ENCODE measurements at places on chromosomes 1 and 21.

GRCh38 chr21:29074783-29075182 is 1.3 kb upstream of the CCT8 start:
- DNase-seq: no peak

- DNase-seq: no peak
These were observed 683.2 kb upstream of the TPTE start for GRCh38 chr21:9837946-9838737.

GRCh38 chr21:42988236-42988965 is 14.0 kb downstream of the PKNOX1 start:
- DNase-seq: no peak

- no peak for DNase-seq
These were observed 6.8 kb upstream of the DPH2 start for GRCh38 chr1:43963006-43963405.

- no peak for DNase-seq
These were observed 40.6 kb upstream of the AJAP1 start for GRCh38 chr1:4613606-4614370.

DNA sequence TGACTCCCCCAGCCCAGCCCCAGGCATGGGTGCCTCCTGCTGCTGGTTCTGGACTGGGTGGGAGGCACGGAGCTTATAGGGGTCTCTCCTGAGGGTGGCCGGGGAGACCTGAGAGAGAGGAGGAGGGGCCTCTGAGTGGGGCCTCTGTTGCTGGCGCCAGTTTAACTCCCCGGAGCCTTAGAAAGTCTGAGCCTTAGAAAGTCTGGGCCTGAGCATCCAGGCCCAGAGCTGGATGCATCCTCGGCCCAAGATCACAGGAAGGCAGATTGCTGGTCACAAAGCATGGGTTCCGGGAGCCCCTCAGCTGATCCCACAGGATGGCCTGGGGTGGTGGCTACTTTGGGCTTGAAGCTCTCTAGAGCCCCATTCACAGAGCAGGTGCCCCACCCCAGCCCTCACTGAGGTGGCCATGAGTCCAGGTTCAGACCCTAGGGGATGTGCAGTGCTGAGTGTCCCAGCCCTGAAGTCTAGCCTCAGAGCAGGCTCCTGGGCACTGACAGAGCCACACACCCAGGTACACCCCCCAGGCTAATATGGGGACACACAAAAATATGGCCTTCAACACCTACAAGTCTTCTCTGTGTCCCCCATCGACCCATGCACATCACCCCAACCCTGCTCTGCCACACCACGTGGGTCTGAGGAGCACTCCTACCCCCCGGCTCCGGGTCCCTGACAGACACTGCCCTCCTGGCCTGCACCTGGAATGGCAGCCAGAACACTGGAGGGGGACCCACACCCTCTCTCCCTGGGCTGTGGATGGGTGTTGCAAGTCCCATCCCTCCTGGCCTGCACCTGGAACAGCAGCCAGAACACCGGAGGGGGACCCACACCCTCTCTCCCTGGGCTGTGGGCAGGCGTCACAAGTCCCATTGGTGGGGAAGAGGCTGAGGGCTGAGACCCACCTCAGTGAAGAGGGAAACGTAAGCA is 9.7 kb downstream of the PLA2G2F start:
- no peak for DNase-seq

DNA sequence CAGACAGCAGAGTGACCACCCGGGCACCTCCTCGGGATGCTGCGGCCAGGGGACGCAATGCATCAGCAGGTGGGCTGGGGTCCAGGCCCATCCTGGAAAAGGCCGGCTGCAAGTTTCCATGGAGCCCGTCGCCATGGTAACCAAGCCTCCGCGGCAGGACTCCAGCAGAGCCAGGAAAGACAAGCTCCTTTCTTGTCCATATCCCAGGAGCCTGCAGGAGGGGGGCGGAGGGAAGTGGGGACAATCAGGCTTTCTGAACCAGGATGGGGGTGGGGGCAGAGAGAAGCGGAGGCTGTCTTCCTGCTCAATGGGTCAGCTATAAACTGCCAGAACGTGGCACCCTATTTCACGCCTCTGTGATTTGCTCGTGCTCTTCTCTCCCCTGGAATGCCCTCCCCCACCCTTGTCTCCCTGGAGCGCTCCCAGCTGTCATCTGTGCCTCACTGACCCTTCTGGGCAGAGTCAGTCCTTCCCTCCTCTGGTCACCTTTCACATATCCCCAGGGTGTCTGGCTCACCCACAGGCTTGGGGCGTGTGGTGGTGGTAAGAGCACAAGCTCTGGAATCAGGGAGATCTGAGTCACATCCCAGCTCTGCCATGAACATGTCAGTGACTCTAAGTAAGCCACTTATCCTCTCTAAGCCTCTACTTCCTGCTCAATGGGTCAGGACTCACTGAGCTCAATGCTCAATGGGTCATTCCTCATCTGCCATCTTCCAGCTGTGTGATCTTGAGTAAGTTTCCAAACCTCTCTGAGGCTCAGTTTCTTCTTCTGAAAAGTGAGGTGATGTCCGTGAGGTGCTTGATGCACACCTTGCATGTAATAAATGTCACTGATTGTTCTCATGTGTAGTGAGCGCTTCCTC is 58.9 kb upstream of the LAPTM5 start:
- no peak for DNase-seq

- DNase-seq: no peak
These were observed 24.4 kb upstream of the PTPRF start for GRCh38 chr1:43506233-43506632.

DNA sequence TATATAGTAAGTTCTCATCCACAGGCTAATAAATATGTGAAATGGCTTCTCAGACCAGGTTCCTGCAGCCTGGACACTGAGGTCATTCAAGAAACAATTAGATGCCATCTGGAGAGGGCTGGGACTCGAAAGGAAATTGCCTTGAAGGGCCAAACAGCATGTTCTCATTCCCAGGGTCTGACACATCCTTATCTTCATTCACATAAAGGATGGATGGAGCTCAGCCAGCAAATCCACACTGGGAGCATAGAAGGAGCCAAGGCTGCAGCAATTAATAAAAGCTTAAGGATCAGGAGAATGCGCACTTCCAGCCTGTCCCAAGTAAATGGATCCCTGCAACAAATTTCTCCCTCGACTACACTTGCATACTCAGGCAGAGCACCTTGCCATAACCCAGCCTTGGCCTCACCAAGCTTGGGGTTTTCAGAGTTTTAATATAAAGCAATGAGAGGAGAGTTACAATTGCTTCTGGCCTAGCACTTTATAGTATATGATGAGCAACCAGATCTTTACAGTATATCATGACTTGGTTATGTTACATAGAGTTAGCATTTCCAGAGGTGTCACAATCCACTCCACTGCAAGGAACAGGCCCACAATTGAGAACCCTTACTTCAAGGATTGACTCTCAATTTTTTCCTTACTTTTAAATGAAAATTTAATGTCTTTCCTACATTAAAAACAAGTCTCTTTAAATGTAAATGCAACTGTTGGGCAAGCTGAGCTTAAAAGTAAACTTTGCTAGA is 55.9 kb downstream of the BCAR3 start:
- DNase-seq: no peak

GRCh38 chr1:176178316-176178715 is 28.8 kb downstream of the COP1 start:
- no peak for DNase-seq

GRCh38 chr1:93638981-93639380 is 42.7 kb downstream of the BCAR3 start:
- no peak for DNase-seq

GRCh38 chr1:220702733-220703270 is 12.6 kb downstream of the C1orf115 start:
- no peak for DNase-seq

DNA sequence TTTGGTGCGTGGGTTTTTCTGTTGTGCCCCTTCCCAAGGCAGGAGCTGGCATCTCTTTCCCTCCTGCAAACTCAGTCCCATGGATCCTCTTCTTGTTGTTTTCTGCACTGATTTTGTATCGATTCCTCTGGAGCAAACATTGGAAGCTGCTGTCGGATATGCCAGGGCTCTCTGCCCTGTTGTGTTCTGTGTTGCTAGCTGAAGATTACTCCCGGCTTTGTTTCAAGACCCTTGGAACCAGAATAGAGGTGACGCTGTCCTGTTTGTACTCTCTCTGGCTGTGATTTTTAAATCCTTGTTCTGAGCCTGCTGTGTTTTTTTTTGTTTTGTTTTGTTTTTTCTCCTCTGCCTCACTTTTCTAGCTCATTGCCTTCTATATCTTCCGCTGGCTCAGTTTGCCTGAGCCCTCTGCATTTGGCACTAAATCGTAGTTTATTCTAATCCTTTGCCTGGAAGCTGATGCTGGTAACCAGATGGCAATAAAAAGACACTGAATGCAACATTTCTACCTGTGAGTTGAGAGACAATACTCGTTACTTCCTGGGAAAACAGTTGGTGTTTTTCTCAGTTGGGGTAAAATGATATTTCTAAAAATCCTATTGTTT is 67.0 kb downstream of the BACH1 start:
- DNase-seq: no peak

- DNase-seq: no peak
These were observed 74.3 kb downstream of the DDR2 start for GRCh38 chr1:162706606-162707005.

DNA sequence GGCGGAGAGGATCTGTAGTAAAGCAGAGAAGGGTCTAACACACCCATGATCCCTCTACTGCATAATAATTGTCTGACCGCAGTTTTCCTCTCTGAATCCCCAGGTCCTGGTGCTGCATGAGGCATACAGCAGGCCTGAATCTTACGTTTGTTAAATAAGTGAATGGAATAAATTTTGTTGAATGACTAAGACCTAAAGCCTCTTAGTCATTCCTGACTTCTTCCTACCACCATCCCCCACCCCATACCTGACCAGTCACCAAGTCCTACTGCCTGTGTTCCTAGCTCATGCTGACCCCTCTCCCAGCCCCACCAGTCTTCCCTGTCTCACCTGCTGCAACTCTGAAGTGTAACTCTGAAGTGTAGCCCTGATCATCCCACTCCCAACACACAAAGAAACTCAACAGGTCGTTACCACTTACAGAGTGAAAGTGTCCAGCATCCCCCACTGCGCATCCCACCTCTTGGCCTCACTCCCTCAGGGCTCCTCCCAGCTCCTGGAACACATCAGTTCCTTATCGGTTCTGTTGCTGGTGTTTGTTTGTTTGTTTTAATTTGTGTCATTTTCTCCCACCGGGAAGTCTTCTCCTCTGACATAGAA is 9.7 kb downstream of the GJA5 start:
- DNase-seq: no peak
